ENCODE measurements at places on chromosomes 11 and 22.

DNA sequence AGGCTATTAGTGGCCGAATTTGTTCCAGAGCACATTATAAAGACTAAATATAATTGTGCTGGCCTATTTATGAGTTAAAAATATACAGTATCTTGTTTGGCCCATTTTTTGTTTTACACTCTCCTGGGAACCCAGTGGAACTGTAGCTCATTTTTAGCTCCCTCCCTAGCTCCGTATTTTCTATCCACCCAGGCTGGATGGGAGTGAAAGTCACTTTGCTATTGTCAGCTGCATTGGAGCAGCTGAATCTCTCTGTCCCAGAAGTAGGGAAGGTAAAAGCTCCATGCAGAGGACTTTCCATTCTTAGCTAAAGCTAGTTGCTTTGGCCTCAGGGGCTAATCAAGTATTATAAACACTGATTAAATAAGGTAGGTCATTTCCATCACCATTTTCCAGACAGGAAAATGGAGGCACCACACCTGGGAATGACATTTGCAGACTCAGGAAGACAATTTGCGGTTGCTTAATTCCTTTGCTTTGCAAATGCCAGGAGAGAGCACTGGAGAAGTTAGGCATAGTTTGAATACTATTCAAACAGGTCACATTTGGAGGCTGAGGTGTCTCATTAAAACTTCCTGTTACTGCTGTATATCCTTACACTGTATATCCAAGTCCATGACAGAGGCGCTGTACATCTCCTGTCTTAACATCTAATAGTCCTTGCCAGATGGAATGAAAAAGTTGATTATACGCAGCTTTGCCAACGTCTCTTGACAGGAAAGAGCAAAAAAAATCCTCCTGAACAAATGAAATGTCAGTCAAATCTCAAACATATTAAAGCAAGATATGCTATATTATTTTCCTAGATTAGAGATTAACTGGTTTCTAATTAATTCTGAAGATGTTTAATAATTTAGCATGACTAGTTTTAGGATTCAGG, 338.1 kb upstream of the KIRREL3 start:
- DNase-seq: no peak

DNA sequence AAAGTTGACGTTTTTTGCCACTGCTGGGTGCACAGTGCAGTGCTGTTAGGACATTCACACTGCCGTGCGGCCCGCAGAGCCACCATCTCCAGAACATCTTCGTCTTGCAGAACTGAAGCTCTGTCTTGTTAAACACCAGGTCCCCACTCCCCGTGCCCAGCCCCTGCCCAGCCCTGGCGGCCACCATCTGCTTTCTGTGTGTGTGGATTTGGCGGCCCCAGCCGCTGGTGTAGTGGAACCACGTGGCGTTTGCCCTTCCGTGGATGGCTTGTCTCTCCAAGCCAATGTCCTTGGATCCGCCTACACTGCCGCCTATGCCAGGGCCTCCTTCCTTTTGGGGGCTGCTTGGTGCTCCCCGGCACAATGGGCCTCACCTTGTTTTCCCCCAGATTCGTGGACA, 8.2 kb upstream of the MUC5AC start:
- no peak for DNase-seq

GRCh38 chr11:1152316-1153104, 5.2 kb upstream of the MUC5AC start:
- DNase-seq: no peak

DNA sequence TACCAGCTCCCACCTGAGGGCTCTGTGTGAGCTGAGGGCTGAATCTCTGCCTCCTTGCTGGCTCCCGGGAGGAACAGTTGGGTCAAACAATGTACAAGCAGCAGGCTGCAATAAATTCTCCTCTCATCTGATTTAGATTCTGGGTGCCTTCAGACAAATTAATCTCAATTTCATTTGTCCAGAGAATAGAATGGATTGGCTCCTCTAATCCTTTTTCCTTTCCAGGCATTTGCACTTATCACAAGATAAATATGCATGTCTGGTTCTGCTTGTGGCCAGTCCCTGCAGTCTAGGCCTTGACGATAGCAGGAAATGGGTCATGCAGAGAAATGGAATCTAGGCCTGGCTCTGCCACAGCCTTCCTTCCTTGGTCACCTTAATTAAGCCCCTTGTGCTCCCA, 28.7 kb downstream of the UPB1 start:
- peak; percentile 43 for DNase-seq

DNA sequence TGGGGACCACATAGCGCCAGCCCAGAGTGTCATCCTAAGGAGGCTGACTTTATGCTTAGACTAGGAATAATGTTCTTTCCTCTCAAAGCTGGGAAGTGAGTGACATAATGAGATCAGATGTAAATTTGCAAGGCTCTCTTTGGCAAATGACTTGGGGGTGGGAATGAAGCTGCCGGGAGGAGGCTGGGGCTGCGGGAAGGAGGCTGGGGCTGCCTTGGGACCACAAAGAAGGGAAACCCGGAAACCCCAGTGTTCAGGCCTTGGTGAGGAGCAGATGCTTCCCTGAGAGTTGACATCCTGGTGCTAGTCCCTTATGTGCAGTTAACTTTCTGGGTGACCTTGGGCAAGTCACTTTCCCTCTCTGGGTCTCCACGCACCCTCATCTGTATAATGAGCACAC, 182.0 kb downstream of the CHST1 start:
- DNase-seq: no peak

DNA sequence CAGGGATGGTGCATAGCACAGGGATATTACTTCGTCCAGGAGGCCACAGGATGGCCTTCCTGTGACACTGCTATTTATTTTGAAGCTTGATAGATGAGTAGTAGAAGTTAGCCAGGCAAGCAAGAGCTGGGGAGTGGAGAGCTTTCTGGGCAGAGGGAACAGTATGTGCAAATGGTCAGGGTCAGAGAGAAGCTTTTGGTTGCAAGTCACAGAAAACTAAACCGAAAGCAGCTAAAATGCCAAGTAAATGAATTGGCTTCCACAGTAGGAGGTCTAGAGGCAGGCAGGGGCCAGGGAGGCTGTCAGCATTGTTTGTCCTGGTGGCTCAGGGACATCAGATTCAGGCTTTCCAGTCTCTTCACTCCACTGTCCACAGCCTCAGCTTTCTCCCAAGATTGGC, 247.5 kb downstream of the GRIK4 start:
- no peak for DNase-seq

All from SK-N-DZ (cell line).